ENCODE measurements at places on chromosomes 4 and X. TPM values are rescaled to one million over a fixed set of nuclear protein-coding genes. Genes with fewer than 3 reads are reported as not detected.

Gene NSUN7
- total RNA-seq, result 1.6 TPM

Gene ATOH1
- total RNA-seq, result not detected

Gene LUZP4
- not detected for total RNA-seq

Gene PPP4R3C
- total RNA-seq, result not detected

Gene ARHGAP36
- not detected for total RNA-seq
